ENCODE measurements at places on chromosomes 12 and 14.

DNA sequence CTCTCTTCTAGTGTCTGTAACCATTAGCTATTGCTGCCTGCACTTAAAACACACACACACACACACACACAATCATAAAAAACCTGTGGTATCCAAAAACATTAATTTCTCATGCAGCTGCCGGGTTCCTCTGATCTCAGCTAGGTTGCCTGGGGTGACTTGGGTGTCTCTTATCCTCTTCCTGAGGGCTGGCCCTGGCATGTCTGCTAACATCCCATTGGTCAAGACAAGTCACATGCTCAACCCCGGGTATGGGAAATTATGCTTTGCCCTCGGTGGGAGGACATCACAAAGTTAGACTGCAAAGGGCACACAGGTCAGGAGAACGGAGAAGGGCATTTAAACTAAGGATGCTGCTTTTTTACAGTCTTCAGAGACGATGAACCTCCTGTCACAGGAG, 55.7 kb downstream of the TRPV4 start:
- no peak for DNase-seq

- no peak for DNase-seq
Observed at GRCh38 chr12:87382436-87382835, 646.8 kb downstream of the C12orf50 start.

- no peak for DNase-seq
Observed at GRCh38 chr12:119693511-119693910, 25.6 kb downstream of the PRKAB1 start.

DNA sequence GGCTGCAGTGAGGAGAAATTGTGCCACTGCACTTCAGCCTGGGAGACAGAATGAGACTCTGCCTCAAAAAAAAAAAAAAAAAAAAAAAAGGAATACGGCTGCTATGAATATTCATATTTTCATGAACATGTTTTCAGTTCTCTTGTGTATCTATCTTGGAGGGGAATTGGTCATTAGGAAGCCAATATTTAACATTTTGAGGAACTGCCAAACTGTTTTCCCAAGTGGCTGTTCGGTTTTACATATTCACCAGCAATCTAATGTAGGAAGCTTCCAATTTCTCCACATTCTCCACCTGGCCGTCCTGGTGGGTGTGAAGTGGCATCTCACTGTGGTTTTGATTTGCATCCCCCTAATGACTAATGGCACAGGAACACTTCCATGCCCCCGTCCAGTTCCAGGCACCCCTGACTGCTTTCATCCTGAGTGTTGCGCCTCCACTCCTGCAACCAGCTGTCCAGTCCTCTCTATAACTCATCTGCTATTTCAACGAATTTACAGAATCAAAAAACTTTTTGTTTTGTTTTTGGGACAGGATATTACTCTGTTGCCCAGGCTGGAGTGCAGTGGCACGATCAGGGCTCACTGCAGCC, 5.7 kb downstream of the STXBP6 start:
- DNase-seq = no peak

DNA sequence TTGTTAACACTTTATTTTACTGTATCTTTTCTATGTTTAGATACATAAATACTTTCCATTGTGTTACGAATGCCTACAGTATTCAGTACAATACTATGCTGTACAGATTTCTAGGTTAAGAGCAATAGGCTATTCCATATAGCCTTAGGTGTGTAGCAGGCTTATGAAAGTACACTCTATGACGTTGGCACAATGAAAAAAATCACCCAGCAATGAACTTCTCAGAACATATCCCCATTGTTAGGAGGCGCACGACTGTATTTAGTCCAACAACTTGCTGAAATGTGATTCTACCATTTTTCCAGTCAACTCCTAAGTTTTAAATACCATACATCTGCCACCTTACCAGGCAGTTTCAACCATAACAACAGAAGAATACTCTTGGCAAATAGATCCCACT, 1.8 kb downstream of the PARP11 start:
- DNase-seq = no peak
